ENCODE measurements at places on chromosomes 13 and 19.

- DNase-seq: no peak
Measured at GRCh38 chr13:53068585-53069520, 40.2 kb downstream of the OLFM4 start.

- no peak for DNase-seq
Measured at GRCh38 chr19:18657590-18658365, 20.9 kb downstream of the KLHL26 start.

DNA sequence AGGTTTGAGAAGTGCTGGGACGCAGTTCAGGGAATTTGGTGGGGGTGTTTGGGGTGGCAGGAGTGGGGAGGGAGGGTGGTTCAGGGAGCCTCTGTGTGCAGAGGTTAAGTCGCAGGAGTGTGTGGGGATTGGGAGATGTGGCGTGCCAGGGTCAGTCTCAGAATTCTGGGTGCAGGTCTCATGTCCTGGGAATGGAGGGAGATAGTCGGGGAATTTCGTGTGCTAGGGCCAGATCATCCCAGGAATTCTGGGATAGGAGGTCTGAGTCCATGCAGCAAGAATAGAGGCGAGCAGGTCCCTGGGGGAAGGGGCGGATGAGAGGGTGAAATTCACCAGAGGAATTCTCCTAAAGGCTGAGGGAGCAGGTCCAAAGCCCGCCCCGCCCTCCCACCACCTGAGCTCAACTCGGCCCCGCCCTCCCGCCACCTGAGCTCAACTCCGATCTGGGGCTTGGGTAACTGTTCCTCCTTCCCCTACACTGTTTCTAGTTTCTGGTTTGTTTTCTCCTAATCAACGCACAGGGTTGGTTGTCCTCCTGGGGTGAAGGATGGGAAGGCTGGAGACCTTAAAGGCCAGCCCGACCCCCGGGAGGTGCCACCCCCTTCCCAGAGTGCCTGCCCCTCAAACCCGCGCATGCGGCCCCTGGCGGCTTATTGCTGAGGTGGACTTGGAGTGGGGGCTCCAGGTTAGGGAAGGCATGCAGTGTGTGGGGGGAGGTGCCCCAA, 15.2 kb downstream of the KCNC3 start:
- no peak for DNase-seq

GRCh38 chr13:91805605-91806004, 407.2 kb downstream of the GPC5 start:
- no peak for DNase-seq

DNA sequence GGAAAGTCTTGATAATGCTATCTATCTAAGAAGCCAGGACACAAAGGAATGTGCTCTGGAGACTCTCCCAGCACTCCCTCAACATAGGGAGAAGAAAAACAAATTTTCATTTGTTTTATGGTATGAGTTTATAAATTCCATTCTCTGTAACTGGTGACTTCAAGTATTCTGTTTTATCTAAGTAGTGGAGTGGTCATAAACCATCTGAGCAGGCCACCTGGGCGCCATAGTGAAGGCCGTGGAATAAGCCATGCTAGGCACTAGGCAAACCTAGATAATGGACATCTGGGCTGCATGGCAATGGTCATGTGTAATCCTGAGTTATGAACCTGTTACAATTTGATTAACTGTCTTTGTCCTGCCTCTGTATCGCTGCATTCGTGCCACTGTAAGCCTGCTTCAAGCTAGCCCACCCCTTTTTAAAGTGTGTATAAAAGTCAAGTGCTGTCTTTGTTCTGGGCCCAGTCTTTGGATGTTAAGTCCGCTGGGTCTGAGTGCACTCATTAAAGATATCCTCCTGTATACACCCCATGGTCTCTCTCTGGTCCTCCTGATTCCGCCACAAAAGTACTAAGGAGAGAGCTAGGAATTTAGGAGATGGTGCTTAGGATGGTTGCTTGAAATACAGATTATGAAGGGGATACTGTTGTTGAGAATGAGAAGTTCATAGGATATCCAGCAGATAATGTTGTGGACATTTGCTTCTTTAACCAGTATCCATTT, 13.2 kb downstream of the GTF2F2 start:
- no peak for DNase-seq

DNA sequence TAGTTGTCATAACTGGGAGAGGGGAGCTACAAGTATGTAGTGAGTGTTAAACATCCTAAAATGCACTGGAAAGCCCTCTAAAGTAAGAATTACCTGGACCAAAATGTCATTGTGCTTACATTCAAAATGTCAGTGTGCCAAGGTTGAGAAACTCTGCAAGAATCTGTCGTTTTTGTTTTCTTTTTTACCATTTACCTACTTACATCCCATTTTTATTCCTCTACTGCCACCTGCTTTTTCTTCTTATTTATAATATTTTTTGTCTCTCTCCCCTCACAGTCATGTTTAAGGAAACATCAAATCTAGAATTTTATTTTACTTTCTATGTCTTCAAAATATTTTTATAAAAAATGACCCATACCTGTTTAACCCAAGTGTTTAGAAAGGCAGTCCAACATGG, 226.4 kb downstream of the PCDH17 start:
- no peak for DNase-seq

GRCh38 chr13:60258349-60258748, 94.6 kb upstream of the DIAPH3 start:
- no peak for DNase-seq

GRCh38 chr19:38003438-38004185, 96.6 kb downstream of the SIPA1L3 start:
- peak; percentile 9 for DNase-seq

- DNase-seq: peak; percentile 15
Measured at GRCh38 chr19:15702534-15702930, 25.3 kb upstream of the OR10H2 start.

DNA sequence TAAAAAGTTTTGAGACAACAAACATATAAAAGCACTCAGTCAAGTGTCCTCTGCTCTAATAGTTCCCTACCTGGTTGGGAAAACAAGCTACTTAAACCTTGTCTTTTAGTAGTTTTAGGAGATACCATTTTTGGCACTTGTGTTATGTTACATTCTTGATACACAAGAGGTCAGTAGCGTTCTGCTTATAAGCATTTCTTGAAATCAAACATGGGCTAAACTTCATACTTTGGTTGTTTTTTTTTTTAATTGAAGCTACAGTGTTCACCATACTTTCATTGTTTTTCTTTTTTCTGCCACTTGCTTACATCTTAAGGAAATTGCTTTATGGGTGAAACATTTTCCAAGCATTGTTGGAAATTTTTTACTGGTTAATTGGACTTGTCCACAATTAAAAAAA, 12.9 kb downstream of the NHLRC3 start:
- no peak for DNase-seq

GRCh38 chr19:1651568-1652291, 685 bp downstream of the TCF3 start:
- DNase-seq: peak; percentile 61

- DNase-seq: no peak
Measured at GRCh38 chr13:55653497-55653896, 1487.2 kb upstream of the PRR20A start.

DNA sequence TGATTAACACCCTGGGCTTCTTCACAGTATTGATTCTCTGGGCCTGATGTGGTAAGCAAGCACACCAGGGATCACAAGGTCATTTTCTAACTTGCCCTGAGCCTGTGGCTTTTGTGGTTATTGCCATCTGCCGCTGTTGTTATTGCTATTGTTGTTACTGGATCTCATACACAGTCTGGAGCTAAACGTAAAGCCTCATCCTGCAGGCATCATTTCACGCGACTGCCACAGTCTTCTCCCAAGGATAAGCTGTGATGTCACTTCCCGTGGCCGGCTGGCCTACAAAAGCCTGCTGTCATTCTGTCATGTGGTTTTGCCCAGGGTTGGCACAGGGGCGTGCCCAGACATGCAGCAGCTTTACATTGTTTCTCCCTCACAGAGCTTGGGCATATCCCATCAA, 154.0 kb upstream of the GPR12 start:
- no peak for DNase-seq

DNA sequence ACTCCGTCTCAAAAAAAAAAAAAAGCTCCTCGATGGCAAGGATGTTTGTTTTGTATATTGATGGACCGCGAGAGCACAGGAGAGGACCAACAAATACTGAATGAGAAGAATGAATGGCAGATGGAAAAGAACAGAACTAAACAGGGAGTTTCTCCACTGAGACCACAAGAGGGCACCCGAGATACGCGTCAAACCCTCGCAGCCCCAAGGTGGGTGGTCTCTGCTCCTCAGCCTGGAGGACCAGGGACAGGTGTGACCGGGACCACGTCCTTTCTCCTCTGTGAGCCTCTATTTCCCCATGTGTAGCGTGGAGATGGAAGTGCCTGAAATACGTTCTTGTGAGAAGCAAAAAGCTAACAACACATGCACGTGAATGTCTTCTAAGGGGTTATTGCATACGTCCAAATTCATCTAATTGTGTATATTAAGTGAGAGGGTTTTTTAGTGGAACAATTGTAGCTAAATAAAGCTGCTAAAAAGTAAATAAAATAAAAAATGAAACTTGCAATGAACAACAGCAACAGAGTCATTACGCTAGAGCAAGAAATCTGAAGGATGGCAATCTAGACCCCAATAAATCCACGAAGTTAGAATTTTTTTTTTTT, 8.3 kb upstream of the CDC42EP5 start:
- no peak for DNase-seq

DNA sequence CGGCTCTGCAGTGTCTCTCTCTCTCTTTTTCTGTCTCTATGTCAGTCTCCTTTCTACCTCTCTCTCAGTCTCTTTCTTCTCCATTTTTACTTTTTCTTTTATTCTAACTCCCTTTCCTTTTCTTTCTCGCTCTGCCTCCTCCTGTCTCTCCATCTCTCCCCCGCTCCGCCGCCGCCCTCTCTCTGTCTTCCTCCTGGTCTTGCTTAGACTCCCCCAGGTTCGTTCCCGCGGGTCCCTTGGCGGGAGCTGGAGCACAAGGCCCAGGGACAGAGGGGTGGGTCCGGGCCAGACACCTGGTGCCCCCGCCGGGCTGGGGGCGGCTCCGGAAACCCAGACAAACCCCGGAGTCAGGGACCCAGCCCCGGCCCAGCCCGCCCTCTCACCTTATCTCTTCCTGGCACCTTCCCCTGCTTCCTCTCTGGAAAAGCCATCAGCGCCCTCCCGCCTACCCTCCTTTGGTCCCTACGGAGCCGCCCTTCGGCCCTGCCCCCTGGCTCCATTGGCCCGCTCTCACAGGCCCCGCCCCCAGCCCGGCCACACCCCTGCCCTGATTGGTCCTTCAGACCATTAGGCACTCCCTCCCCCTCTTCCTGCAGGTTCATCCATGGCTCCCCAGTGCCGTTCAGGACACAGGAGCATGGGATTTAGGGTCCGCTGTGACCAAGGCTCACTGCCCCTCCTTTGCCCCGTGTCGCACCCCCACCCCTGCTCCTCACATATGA, 15.4 kb upstream of the NOP53 start:
- peak; percentile 57 for DNase-seq

DNA sequence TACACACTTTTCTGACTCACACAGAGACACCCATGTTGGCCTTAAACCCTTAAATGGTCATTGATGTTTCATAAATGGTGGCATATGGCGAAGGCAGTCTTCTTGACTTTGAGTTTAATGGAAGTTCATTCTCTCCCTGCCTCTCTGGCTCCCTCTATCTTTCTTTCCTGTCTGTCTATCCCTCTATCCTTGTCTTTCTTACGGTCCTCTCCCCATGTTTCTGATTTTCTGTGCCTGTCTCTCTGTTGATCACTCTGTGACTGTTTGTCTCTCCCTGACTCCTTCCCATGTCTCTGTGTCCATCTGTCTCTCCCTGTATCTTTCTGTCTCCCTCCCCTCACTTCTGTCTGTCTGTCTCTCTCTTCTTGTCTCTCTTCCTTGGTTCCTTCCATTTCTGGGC, 43.2 kb upstream of the SHKBP1 start:
- no peak for DNase-seq

- no peak for DNase-seq
Measured at GRCh38 chr13:33992881-33993336, 175.0 kb downstream of the RFC3 start.

DNA sequence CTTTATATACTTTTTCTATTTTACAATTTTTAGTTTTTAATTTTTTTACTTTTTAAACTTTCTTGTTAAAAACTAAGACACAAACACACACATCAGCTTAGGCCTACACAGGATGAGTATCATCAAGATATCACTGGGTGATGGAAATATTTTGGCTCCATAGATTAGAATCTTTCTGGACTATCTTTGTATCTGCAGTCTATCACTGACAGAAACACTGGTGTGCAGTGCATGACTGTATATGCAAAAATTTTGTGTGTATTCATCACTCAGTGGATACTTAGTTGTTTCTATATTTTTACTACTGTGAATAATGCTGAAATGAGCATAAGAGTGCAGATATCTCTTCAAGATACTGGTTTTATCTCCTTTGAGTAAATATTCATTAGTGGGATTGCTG, 68.0 kb upstream of the GPC6 start:
- no peak for DNase-seq

GRCh38 chr13:29315847-29316246, 279.6 kb downstream of the SLC7A1 start:
- DNase-seq: no peak

DNA sequence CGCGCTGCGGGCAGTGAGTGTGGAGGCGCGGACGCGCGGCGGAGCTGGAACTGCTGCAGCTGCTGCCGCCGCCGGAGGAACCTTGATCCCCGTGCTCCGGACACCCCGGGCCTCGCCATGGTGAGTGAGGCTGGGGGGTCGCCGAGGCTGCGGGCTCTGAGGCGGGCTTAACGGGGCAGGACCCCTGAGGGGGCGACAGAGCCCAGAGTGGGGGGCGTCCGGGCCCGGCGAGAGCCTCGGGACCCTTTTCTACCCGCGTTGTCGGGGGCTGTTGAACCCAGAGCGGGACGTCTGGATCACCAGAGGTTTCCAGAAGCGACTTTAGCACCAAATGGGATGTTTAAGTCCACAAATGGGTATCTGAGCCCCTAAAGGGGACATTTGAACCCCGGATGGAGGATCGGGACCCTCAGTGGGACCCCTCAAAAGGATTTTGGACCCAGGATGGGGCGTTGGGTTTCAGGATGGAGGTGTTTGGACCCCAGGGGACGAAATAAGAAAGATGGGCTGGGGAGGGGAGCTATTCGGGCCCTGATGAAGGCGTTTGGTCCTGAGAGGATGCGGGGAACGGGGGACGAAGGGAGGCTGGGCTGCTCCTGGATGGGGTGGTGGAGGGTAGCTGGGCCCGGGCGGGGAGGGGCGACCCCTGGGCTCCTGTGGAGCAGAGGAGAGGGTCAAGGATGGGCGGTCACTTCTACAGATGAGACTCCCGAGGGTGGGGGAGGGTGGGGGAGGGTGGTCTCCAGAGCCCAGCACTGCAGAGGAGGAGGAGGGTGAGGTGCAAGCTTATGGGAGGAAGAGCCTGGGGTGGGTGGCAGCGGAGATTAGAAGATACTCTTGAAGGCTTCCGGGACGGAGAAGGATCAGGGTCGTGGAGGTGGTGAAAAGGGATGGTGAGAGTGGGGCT, at the start of gene CALM3:
CALM3 (plus strand) TSS at position 13 of the 907 bp plus-strand sequence; CDS start at position 118, 105 bp downstream.
- DNase-seq: no peak

DNA sequence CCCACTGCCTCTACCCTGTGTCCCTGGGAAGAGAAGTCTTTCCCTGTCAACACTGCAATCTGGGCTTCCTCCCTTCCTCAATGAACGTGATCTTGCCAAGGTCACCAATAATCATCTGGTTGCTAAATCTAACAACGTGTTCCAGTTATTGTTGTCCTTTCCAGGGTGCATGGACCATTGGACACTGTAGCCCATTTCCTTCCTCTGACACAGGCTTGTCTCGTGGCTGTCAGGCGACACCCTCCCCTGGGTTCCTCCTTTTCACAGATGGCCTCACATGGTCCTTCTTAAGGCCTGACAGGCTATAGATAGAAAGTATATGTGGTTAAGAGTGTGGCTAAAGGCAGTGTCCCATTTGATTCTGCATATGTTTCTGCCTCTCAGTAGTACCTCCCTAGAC, 67.7 kb upstream of the STARD13 start:
- DNase-seq: no peak

GRCh38 chr19:45996933-45997332, 1.7 kb downstream of the CCDC61 start:
- no peak for DNase-seq

GRCh38 chr19:49937750-49938381, 8.6 kb upstream of the NUP62 start:
- peak; percentile 80 for DNase-seq
